Lower leg skin (tissue), 4 donors: ENCODE measurements at places on chromosomes 2 and 18. TPM values are rescaled to one million over a fixed set of nuclear protein-coding genes. Genes with fewer than 3 reads are reported as not detected.

Gene TRABD2A
- 0.17 TPM for total RNA-seq

Gene B3GNT7
- total RNA-seq = 1.7 TPM

Gene SEPTIN10
- total RNA-seq = 134 TPM

Gene ALLC
- total RNA-seq = 1.1 TPM

Gene LINC00305
- total RNA-seq = not detected

Gene BOD1L2
- not detected for total RNA-seq

Gene GALR1
- total RNA-seq = not detected

- no peak for DNase-seq
Measured at GRCh38 chr2:29012211-29012681, 31.1 kb downstream of the TOGARAM2 start.

DNA sequence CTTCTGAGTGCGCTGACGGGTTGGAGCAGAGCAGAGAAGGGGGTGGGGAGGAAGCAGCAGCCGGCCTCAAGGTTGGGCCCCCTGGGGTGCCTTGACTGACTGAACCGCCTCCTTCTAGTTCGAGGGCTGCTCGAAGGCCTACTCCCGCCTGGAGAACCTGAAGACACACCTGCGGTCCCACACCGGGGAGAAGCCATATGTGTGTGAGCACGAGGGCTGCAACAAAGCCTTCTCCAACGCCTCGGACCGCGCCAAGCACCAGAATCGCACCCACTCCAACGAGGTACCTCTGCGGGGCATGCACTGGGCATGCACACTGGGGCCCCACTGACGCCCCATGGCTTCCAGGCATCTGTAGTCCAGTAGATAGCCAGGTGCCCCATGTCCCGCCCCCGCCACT, 246.9 kb downstream of the GLI2 start:
- DNase-seq = no peak

DNA sequence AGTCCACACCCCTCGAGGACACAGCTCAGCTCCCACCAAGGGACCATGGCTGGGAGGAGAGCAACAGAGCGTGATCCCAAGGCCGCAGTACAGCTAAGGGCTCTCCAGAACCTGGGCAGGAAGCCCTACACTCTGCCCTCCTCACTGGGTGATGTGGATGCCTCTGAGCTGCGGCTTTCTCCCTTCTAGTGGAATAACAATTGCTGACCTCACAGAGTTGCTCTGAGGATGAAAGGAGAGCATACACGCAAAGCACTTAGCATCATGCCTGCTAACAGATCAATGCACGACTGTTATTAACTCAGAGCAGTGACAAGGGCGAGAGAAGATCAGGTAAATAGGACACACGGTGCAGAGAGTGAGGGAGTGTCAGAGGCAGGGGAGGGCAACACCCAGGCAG, 74.2 kb downstream of the ZFP36L2 start:
- no peak for DNase-seq

DNA sequence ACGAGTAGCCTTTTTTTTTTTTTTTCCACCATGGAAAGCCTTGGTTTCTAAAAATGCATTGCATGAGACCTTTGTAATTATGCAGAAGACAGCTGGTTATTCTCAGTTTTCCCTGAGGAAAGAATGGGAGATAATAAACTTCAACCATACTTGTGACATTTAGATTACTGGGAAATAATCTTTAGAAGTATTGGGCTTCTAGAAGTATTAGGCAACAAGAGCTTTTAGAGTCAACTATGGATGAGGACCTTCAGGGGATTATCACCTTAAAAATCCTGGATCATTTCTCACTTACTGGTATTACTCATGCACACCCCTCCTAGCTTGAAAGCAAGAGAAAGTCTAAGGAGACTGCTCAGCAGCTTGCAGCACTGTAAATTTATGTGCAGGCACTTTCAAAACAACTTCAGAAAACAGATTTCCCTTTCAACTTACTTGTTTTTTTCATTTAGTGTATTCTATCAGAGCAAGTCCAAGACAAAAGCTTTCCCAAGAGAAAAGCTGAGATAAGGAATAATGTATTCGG, 175.9 kb downstream of the NRXN1 start:
- no peak for DNase-seq

GRCh38 chr2:189125195-189125594, 54.4 kb downstream of the COL5A2 start:
- no peak for DNase-seq

DNA sequence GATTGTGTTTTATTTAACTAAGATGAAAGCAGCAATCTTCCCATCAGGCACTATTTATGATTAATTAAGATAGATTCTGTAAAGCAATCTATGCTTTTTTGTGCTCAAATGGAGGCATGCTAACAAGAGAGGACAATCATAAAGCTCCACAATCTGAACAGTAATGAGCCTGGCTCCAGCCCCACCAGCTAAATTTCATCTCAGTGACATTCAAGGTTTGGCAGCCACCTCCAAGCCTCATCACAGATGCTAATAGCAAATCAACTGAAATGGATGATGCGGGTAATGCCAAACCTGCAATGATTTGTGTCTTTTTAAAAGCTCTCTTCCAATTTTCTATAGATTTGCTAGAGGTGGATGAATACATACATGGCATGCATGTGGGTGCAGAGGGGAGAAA, 456.6 kb downstream of the TDRD15 start:
- DNase-seq = no peak

DNA sequence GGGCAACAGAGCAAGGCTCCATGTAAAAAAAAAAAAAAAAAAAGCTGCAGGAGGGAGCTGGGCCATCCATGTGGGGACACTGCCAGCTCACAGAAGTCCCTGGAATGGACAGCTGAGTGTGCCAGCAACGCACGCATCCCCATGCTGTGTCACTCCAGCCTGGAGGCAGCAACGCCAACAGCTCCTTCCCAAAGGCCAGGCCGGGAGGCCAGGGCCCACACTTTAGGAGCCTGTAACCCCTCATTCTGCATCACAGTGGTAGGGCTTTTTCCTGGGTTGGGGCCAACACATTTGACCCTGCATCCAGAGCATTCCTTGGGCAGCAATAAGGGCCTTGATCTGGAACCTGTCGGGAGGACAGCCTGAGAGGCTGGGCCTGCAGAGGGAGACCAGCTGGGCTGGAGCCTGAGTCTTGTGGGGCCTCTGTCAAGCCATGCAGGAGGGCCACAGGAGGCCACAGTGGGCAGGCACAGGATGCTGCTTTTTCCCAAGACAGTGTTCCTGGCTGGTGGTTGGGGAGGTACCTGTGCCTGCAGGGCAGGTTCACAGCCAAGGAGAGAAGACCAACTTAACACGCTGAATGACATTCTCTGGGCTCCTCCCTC, 16.8 kb upstream of the KCNK3 start:
- DNase-seq = no peak

DNA sequence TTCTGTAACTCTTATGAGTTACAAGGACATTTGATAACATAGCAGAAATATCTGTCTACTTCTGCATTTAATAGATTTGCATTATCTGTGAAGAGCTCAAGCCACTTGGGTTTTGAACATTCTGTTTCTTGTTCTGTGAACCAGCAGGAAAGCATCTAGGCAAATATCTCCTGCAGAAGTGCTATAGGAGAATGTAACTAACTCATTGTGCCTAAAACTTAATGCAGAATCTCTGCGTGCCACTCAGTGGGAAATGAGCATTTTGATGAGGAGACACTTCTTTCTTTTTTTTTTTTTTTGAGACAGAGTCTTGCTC, 63.5 kb downstream of the MYOM1 start:
- DNase-seq = no peak

DNA sequence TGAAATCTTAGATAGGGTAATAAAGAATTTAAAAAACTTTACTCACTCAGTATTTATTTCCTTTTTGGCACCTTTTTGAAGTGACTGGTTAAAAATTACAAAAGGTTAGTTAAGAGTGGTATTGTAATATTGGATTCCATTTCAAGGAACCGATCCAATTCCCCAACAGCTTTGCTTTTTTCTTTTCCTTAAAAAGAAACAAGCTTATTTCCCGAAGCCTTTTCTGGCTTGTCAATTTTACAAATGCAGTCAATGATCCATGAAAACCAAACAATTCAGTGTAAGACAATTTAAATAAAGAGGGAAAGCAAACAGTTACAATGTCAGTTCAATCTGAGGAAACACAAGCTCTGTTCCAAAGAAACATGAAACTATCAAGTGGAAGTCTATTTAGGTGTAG, 200.2 kb downstream of the RIT2 start:
- DNase-seq = no peak

- DNase-seq = peak; percentile 49
Measured at GRCh38 chr2:148642891-148643416, 1.6 kb upstream of the EPC2 start.

GRCh38 chr18:48615566-48616401, 77.0 kb downstream of the CTIF start:
- no peak for DNase-seq

DNA sequence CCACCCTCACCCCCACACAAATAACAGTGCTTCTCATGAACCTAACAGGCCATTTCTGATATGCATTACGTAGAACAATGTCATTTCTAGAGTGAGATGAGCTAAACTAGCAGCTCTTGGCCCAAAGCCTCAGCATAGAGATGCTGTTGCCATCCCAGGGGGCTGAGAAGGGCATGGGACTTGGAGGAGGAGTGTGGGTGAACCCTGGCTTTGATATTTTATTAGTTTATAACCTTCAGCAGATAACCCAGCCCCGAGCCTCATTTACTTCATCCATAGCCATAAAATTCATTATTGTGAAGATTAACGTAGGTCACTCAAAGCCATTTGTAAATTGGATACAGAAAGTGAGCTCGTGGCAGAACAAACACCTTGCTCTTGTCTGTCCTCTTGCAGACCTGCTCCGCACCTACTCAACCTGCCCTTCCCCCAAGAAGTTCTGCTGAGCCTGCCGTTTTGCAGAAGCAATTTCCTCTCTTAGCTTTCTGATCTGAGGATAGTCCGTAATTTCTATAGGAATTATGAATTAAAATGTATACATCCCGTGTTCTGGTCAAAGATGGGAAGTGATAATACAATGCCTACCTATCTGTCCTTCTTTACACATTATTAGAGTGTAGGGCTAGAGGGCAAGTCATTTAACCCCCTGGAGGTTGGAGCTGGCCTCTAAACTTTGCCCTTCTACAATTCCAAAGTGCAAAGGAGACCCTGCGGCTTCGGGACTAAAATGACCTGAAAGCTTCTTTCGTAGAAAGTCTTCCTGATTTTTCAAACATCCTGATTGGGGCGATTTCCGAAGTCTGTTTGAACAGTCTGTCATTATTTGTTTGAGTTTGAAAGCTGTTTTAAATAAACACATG, 187.4 kb downstream of the BCL2 start:
- DNase-seq = peak; percentile 32

GRCh38 chr18:79796531-79797405, 970 bp upstream of the KCNG2 start:
- DNase-seq = no peak

- no peak for DNase-seq
Measured at GRCh38 chr18:71913641-71914040, 630.5 kb downstream of the CBLN2 start.

- DNase-seq = no peak
Measured at GRCh38 chr18:55910296-55910695, 322.3 kb upstream of the TCF4 start.

GRCh38 chr2:236636261-236636660, 66.6 kb downstream of the ACKR3 start:
- DNase-seq = no peak

GRCh38 chr2:154710685-154711084, 12.2 kb downstream of the KCNJ3 start:
- no peak for DNase-seq

DNA sequence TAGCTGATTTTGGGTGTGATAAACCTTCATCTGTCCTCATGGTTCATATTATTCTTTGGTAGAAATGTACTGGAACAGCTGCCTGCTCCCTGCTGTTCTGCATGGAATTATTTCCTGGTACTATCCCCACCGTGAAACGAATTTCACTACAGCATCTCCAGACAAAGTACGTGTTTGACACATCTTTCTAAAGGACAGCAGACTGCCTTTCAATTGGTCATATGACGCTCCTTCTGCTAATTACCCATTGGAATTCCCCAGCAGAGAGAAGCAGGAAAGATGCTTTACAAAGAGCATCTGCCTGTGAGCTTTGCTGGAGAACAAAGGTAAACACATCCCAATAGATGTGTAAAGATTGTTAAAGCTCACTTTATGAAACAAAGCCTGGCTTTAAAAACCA, 4.4 kb upstream of the RFX8 start:
- no peak for DNase-seq

DNA sequence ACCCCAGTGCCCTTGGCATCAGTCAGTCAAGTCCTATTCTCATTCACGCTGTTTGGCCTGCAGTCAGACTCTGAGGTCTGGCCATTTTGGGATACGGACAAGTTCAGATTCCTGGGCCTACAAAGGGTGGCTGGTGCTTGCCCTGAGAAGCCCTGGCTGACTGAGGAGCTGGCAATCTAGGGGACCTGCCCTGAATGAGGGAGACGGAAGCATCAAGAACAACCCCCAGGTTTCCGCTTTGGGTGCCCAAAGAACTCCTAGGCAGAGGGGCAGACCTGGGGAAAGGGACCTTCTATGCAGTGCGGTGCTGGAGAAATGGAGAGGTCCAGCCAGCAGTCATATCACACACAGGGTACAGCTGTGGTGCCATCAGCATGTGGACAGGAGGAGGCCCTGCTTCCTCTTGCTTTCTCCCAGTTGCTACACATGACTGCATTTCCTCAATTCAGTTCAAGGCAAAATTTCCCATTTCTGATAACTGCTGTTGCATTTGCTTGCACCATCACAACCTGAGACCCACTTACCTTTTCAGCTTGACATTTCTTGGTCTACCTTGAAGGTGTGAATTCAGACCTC, 70.9 kb upstream of the LGALSL start:
- DNase-seq = peak; percentile 73

DNA sequence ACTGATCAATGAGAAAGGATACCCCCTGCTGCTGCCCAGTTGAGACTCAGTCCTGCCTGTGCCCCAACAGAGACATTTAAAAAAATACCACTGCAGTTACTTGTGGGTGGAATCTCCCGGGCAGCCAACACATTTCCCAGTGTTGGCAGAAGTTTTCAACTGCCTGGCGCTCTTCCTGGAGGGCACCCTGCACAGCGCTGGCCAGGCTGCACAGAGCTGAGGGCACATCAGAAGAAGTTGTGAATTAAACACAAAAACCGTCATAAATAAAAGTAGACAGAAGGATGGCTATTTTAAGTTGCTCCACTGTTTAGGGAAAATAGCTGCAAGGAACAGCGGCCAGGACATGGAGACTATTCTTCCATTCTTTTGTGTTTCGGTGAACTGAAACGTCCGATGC, 110.2 kb upstream of the THOC1 start:
- DNase-seq = no peak

- no peak for DNase-seq
Measured at GRCh38 chr2:212626371-212626918, 87.8 kb upstream of the ERBB4 start.

DNA sequence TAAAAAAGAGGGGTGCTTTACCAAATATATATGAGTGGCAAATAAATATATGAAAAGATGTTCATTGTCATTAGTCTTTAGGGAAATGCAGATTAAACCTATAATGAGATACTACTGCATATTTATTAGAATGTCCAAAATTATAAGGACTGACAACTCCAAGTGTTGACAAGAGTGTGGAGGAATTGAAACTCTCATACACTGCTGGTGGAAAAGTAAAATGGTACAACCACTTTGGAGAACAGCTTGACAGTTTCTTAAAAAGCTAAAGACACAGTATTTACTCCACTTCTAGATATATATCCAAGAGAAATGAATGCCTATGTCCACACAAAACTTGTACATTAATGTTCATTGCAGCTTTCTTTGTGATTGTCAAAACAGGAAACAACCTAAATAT, 50.4 kb downstream of the PLEK start:
- DNase-seq = no peak
